ENCODE measurements at places on chromosomes 6 and 20. TPM values are rescaled to one million over a fixed set of nuclear protein-coding genes. Genes with fewer than 3 reads are reported as not detected.
A peak's percentile ranks its signal among the peaks of the same experiment; 100 is the strongest.

DNA sequence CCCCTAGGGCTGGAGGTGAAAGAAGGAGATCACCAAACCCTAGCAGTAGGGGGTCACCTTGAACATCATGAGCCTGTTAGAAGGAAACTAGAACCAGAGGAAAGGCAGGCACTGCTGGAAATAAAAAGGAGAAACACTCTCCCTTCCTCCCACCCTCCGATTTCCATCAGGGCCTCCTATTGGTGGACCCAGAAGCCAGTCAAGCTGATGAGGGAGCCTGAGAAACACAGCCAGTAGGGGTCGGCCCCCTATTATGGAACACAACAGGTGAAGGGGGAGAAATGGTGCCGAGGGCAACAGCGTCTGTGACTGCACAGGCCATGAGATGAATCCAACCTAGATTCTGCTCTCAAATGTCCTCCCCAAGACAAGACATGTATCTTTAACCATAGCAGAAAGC is 156.1 kb upstream of the LRFN2 start:
- DNase-seq = no peak

DNA sequence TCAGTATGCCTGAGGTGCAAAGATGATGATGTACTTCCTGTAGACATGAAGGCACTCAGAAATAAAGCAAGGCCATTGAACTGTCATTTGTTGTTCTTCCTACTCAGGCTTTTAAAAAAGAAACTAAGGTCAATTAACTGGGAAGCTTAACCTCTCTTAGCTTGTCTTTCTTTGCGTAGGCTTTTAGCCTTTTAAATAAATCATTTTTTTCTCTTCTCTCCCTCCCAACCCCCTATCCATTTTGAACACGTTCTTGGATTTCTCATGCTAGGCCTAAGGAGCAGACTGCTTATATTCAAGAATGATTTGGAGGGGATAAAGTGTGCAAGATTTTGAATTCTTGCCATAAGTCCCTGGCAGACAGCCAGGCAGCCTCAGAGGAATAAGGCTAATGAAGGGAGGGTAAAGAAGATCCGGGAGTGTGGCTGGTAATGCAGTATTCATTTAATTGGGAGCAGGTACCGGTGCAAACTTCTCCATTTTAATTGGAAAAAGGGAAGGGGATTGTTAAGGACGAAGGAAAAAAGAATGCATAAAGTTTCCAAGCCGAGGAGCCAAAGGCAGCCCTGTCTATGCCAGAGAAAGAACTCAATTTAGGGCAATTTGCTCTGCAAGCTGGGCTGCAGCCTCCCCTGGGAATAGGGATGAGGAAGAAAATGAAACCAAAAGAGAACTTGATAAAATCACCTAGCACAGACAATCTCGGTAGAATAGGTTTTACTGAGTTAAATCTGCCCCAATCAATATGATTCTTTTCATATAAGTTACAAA is 343.8 kb upstream of the MMS22L start:
- DNase-seq = no peak

DNA sequence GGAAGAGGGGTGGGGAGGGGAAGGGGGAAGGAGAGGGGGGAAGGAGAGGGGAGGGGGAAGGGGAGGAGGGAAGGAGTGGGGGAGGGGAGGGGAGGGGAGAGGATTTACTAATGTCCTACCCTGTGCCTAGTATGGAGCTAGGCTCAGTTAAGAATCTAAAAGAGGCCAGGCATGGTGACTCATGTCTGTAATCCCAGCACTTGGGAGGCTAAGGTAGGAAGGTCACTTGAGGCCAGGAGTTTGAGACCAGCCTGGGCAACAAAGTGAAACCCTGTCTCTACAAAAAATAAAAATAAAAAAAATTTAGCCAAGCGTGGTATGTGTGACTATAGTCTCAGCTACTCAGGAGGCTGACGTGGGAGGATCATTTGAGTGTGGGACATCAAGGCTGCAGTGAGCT is 13.0 kb downstream of the UBE2J1 start:
- DNase-seq = no peak

DNA sequence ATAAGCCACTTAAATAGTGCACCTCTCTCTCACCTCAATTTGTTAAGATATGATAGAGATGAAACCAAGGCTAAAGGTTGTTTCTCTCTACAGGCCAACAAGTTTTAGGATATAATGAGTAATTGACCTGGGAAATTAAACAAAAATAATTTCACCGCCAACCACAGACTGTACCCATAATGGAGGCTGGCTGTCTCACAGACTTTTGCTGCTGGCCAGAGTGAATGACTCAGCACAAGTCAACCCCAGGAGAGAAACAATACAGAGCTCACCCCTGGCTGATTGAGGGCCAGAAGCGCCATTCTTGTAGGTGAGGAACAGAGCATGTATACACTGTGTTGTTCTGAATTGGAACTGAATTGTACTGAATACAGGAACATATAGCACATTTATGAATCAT is 99.9 kb downstream of the CAP2 start:
- no peak for DNase-seq

- no peak for DNase-seq
These were observed 7.7 kb downstream of the AMD1 start for GRCh38 chr6:110882274-110882619.

GRCh38 chr6:119002069-119002468 is 67.1 kb upstream of the MCM9 start:
- no peak for DNase-seq

POM121L2 gene
- total RNA-seq = not detected

GRCh38 chr20:11502061-11502460 is 415.6 kb upstream of the BTBD3 start:
- no peak for DNase-seq

GRCh38 chr20:57395111-57395966 is 4.1 kb downstream of the RBM38 start:
- DNase-seq = no peak

PRND gene
- not detected for total RNA-seq

DNA sequence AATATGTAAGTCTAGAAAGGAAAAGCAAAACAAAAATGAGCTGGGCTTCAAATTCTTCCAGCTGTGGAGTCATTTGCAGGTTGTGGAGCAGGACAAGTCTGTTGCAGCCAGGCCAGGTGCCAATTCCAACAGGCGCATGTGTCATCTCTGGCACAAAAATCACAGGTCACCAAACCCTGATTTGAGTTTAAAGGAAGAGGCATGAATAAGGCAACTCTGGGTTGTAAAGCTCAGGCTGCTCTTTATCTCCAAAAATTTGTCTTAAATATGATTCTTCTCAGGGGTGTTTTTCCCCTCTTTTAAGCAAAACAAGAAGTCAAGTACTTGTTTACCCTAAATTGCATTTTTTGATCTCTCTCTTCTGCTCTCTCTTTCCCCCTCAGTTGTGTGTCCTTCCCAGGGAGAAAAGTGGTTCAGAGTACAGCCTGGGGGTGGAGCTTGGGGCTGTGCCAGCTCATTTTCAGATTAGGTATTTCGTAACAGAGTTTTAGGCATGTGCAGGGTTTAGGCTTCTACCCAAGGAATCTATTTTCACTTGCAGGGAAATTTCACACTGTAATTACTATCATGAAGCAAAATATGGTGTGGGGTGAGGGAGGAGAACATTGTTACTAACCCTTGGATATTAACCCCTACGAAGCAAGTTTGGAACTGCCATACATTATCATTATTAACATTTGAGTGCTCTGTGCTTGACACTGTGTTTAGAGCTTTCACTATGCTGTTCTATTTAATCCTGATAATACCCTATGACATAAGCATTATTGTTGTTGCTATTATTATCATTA is 8.3 kb upstream of the NCOA3 start:
- peak; percentile 37 for DNase-seq

MEI4 gene
- 0.14 TPM for total RNA-seq

DNA sequence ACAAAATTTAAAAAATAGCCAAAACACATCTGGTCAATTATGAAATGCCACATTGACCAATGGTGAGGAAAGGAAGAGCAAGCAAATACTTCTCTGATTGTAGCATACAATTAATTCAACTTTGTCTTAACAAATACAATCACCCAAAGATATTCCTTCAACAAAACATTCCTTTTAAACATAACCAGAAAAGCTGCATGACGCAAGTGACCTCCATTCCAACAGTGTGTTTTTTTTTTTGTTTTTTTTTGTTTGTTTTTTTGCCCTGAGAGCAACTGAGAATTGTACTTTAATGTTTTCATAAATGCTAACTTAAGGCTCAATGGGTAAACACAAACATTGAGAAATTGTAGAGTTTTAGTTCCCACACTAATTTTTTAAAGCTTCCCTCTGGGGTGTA is 184.4 kb downstream of the PTPRK start:
- no peak for DNase-seq

TSHZ2 gene
- 9.6 TPM for total RNA-seq

- DNase-seq = no peak
These were observed 100.7 kb upstream of the HMGN3 start for GRCh38 chr6:79335133-79335674.

DNA sequence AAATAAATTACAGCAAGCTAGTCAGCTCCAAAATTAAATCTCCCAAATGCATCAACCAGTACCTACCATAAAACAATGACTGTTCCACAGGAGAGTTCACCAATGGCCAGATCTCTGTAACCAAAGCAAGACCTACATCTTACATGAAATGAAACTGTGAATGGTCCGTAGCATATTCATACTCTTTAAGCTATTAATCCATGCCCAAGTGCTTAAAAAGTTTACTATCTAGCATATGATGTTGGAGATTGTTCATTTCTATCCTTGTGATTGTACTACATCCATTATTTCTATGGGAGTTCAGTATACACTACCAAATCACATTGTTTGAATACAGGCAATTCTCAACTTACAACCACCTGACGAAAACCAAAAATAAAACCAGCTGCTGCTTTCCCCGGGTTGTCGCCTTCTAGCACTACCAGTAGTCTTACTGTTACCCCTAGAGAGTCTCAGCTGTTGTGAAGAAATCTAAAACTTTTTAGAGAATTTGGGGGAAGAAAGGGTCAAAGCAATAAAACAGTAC is 38.0 kb downstream of the HIVEP2 start:
- no peak for DNase-seq

HCK gene
- 0.86 TPM for total RNA-seq

GRCh38 chr20:48008850-48009515 is 223.7 kb upstream of the SULF2 start:
- DNase-seq = no peak

DNA sequence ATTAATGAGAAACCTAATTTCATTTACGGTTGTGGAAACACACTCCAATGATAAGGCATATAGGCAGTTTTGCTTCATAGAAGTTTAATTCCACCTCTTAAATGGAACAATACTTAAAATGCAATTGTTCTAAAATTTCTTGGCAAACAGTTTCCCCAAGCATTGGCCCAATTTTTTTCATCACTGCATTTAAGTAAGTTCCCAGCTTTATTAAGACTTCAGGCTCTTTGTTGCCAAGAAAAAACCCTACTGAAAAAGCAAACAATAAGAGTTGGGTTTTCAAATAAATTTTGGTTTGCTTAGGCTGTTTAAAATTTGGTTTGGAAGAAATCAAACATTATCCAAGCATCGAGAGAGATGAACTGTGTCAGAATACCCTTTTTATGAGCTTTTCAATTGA is 690.9 kb upstream of the NRSN1 start:
- no peak for DNase-seq

SLC26A8 gene
- total RNA-seq = not detected

DNA sequence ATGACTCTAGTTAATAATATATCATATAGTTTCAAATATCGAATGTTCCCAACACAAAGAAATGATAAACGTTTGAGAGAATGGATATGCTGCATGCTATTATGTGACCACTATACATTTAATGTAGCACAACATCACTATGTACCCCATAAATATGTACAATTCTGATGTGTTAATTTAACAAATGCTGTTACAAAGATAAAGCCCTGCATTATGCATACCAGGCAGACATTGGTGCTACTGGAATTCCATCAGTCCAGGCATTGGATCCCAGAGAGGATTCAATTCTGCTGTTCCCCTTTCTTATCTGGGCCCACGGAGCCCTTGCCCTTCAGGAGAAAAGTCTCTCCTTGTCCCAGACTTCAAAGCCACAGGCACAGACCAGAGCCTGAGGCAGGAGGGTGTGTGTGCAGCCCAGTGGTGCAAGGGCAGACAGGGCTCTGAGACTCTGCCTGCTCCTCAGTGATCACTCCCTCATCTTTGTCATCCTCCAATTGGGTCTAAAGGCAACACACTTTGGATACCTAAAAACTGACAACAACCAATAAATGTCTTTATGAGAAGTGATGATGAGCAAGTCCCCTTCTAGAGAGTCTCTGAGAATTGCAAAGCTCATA is 45.2 kb downstream of the PSMG4 start:
- DNase-seq = no peak

- DNase-seq = no peak
These were observed 409.9 kb downstream of the LAMA2 start for GRCh38 chr6:129292836-129293235.

JPH2 gene
- not detected for total RNA-seq

- DNase-seq = no peak
These were observed 55.2 kb upstream of the CDKAL1 start for GRCh38 chr6:20479060-20479459.

- no peak for DNase-seq
These were observed 33.4 kb downstream of the SPDEF start for GRCh38 chr6:34522761-34523160.

DNA sequence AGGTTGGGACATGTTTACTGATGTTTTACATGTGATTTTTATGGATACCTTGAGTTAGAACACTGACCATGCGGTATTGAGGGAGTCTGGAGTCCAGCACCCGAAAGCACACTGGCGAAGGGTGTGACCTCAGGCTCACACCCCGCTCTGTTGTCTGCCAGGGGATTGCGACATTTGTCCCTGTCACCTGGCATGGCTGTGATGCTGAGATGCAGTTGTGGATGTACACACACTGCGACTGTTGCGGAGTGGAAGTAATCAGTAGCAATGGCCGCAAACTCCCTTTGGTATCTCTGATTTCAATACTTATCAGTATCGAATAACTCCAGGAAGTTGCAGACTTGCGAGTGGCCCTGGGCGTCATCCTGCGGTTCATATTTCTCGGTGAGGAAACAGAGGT is 43.2 kb downstream of the CDH4 start:
- no peak for DNase-seq

LINC00237 gene
- total RNA-seq = not detected

CD93 gene
- 0.10 TPM for total RNA-seq

GRCh38 chr20:57826666-57827287 is 117.0 kb upstream of the PMEPA1 start:
- no peak for DNase-seq

- no peak for DNase-seq
These were observed 379.6 kb downstream of the COL12A1 start for GRCh38 chr6:74826263-74826662.

- no peak for DNase-seq
These were observed 4.7 kb upstream of the GTSF1L start for GRCh38 chr20:43731469-43731868.

RALY gene
- total RNA-seq = 105 TPM

- no peak for DNase-seq
These were observed 120.3 kb upstream of the TOP1 start for GRCh38 chr20:40908309-40908708.

CLVS2 gene
- total RNA-seq = not detected

- DNase-seq = peak; percentile 34
These were observed 243.5 kb downstream of the GMPR start for GRCh38 chr6:16481697-16482399.

DNA sequence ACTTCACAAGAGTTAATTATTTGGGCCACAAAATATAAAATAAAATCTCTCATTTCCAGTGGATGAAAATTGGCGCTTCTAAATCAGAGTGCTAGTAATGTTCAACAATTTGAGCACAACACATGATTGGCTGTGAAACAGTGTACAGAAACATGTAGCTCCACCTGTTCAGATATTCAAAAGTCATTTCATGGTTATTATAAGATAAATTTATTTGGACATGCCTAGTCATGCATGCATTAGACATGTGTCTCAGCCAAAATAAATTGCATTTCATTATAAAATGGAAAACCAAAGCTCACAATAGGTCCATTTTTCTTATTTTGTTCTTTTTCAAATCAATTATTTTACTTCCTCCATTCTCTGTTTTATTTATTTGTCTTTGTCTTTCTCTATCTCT is 374.8 kb downstream of the LMBRD1 start:
- DNase-seq = no peak
